ENCODE measurements at places on chromosomes 7 and 10.
A peak's percentile ranks its signal among the peaks of the same experiment; 100 is the strongest.

- DNase-seq = no peak
These were observed 66.2 kb downstream of the VPS41 start for GRCh38 chr7:38842746-38843145.

- DNase-seq = no peak
These were observed 134.8 kb downstream of the INHBA start for GRCh38 chr7:41568135-41568534.

DNA sequence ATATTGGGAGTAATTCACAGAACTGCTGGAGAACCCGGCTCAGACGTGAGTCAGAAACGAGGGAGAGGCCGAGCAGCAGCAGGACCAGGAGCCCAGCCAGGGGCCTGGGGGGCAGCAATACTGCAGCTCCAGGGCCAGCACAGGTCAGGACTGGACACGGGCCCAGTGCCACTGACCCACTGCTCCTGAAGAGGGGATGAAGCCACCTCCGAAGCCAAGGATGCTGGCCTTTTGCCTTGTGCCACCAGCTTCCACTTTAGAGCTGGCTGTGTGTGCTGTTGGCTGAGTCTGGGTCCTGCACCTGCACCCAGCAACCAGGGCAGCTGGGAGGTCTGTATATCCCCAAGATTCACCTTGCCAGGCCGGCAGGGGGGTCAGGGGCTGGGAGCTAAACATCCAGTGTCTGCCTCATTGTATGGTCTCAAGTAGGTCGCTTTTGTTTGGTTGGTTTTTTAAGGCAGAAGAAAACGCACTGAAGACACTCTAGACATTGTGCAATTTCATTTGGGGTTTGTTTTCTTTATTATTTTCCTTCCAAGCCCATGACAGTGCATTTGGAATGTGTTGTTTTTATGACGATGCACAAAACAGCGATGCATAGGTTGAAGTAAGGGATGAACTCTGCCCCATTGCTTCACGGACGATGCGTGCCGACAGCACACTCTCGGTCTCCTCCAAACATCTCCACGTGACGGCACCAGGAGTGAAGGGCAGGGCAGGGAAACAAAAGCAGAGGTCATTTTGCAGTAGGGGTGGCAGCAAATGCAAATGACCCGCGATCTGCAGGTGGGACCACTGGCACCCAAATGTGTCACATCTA is 27.7 kb upstream of the INSIG1 start:
- DNase-seq = no peak

DNA sequence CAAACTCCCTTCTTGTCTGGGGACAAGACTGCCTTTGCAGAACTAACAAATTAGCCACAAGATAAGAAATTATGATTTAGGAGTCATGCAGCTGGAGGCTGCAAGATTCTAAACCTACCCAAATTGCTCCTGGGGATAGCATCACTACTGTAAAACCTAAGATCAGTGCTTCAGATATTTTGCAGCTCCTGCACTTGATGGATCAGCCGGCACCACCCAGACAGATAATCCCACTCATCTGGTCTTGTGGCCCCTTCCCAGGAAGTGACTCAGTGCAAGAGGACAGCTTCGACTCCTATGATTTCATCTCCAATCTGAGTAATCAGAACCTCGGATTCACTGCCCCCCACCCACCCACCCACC is 181.9 kb downstream of the AKR1D1 start:
- DNase-seq = peak; percentile 7

- no peak for DNase-seq
These were observed 142.4 kb downstream of the DIP2C start for GRCh38 chr10:546971-547590.

DNA sequence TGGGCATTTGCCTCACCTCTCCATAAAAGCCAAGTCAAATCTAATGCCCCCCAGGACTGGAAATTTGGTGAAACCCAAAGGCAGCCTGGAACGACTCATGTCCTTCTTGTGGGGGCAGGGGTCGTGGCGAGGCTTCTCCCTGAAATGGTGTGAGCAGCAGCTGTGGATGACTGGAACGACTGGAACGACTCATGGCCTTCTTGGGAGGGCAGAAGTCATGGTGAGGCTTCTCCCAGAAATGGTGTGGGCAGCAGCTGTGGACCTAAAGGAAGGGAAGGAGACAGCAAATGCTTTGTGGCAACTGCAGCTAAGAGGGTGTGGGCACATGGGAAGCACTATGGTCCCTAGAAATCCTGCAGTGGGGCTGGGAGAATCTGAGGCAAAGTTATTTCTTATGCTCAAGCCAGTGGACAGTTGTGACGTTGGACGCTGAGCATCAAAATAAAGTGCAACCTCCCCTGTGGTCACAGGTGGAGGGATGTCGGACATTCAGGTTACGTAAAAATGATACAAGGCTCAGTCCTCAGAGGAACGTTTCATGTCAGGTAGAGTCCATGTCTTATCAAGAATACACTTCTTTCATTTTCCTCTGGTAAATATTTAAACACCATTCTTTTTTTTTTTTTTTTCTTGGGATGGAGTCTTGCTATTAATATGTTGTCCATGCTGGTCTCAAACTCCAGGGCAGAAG is 107.0 kb upstream of the KIF5B start:
- no peak for DNase-seq

DNA sequence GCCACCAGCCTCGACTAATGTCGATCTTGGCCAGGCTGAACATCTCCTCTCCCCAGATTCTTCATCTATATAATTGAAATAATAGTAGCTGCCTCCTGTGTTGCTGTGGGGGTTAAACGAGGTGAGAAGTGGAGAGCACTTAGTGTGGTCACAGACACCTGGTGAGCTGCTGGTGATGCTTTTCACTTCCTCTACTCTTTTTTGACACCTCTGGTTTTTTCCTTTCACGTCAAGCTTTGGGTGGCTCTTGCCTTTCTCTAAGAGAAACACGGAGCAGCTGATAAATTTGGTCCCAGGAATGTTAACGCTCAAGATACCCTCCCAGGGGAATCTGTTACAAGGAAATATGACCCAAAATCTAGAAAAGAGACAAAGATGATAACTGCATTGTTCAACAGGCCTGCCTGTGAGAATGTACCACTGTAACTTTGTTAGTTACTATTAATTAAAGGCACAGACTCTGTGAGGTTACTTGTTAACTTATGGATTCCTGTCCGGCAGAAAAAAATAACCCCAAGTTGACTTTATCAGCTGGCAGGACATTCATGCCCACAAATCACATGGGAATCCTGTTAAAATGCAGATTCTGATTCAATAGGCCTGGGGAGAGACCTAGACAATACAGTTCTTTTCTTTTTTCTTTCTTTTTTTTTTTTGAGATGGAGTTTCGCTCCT is 9.5 kb upstream of the NPFFR1 start:
- no peak for DNase-seq

DNA sequence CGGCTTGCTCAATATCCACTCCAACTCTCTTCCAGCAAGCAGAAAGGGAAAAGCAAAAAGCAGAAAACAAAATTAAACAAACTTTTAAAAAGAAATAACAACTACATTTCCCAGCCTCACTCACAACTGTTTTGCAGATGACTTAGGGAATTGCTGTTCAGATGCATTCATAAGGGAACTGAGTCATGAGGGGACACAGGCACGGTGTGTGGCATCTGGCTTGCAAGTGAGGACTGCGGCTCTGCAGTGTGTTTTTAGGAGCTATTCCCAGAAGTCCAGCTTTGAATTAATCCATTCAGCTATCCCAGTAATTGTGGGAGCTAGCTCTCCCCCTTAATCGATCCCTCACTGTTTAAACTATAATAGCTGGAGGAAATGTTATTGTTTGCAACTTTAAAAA is 30.3 kb downstream of the PTN start:
- no peak for DNase-seq

GRCh38 chr10:97711640-97712572 is 1.6 kb upstream of the MARVELD1 start:
- no peak for DNase-seq

DNA sequence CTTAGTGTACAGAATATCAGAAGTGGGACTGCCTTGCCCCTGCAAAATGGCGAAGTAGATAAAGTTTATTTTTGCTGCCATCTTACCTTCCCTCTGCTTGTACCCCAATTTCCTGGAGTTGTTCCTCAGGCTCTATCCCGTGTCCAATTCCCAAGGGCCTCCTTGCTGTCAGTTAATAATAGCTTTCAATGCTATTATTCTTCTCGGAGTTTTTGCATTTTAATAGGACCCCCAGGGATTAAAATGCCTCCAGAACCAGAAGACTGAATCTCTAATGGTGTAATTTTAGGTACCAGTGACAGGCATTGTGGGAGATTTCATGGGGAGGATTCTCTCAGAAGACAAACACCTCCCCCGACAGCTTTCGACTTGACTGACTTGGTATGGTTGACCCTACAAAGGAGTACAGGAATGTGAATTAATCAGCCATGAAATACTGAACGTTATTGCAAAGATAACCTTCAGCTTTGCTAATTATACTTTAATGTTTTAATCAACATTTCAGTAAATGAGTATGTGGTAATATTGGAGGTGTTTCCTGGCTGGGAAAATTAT is 75.2 kb downstream of the ZNF22 start:
- DNase-seq = no peak

GRCh38 chr10:58546722-58547445 is 34.2 kb downstream of the BICC1 start:
- DNase-seq = no peak

GRCh38 chr10:15781381-15781960 is 61.7 kb upstream of the ITGA8 start:
- no peak for DNase-seq

- DNase-seq = peak; percentile 72
These were observed 615 bp upstream of the CNTNAP2 start for GRCh38 chr7:146115851-146116520.

All from hematopoietic multipotent progenitor cell treated with erythropoietin and hydrocortisone succinate and interleukin-3 and kit ligand, for 6 days (in vitro differentiated cells).